ENCODE measurements at places on chromosomes 12 and 14.

DNA sequence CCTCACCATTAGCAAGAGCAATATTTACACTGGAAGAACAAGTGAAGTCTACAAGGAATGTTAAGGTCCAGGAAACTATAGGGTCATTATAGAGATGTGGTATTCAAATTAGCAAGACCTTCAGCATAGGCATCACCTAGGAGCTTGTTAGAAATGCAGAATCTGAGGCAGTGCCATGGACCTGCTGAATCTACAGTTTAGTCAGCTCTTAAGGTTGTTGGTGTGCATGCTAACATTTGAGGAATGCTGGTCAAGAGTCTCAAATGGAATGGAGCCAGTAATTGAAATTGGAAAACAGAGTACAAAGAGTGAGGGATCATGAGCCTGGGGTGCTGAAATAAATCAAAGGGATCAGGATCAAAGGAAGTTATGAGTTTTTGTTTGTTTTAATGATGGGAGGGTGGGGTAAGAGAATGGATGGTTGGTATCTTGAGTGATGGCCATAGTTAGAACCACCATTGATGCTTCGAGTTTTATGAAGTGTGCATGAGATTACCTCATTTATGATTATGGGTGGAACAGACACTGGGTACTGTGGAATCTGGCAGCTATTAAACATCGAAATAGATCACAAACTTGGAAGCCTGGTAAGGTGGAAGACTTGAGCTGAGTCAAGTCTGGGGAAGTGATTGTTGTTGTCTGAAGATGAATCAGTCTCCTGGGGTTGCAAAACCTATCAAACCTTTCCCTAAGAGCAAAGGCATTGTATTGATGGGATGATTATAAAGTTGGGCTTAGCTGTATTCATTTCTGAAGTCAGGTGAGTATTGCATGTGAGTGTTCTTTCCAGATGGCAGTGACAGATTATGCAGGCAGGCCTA is 323.3 kb upstream of the E2F7 start:
- DNase-seq = no peak

GRCh38 chr12:88764781-88765480 is 184.7 kb upstream of the KITLG start:
- DNase-seq = no peak

DNA sequence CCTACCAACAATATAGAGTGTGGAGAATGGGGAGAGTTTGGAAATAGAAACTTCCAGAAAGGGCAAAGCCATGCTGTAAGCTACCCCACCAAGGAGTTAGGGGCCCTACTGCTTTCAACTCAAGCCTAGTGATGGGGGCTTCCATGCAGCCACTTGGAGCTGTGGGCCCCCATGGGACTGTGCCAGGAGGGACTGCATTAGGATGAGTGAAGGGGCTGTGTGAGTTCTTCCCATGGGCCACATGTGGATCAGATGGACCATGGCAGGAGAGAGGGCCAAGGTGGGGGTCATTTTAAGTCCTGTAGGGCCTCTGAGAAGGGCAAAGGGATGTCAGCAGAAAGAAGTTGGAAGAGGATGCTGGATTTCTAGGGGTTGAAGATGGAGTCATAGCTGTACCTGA is 23.1 kb upstream of the CIPC start:
- DNase-seq = no peak

DNA sequence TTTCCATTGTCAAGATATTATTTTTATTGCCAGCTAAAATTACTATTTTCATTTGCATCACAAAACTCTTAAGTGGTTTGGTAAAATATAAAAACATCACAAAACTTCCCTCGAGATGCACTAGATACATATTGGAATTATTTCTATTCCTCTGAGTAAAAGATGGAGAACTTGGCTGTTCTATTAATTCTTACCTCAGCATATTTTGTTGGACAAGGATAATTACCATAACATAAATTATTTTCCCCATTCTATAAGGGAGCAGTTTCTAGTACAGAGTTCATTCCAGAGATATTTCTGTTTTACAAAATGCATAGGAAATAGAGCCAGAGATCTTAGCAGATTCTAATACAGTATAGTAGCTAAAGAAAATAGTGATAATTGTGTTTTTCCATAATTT is 42.6 kb upstream of the PTHLH start:
- DNase-seq = no peak

GRCh38 chr12:101785671-101786070 is 45.1 kb downstream of the GNPTAB start:
- DNase-seq = no peak

- no peak for DNase-seq
Measured at GRCh38 chr14:75433631-75434071, 5.8 kb downstream of the JDP2 start.

DNA sequence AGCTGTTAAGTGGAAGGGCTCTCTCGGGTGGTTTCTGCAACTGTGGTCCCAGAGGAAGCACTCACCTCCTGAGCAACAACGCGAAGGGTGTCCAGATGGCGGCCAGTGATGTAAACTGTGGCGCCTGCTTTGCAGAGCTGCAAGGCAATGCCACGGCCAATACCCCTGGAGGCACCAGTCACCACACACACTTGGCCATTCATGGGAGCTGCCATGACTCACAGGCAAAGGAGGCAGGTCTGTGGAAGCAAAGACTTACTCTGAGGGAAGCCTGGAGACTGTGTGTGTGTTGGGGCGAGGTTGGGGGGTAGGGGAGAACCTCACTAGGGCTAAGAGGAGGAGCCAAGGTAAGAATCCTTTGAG is 707 bp downstream of the DHRS1 start:
- DNase-seq = no peak

- no peak for DNase-seq
Measured at GRCh38 chr14:61080591-61081010, 99.6 kb downstream of the SLC38A6 start.

DNA sequence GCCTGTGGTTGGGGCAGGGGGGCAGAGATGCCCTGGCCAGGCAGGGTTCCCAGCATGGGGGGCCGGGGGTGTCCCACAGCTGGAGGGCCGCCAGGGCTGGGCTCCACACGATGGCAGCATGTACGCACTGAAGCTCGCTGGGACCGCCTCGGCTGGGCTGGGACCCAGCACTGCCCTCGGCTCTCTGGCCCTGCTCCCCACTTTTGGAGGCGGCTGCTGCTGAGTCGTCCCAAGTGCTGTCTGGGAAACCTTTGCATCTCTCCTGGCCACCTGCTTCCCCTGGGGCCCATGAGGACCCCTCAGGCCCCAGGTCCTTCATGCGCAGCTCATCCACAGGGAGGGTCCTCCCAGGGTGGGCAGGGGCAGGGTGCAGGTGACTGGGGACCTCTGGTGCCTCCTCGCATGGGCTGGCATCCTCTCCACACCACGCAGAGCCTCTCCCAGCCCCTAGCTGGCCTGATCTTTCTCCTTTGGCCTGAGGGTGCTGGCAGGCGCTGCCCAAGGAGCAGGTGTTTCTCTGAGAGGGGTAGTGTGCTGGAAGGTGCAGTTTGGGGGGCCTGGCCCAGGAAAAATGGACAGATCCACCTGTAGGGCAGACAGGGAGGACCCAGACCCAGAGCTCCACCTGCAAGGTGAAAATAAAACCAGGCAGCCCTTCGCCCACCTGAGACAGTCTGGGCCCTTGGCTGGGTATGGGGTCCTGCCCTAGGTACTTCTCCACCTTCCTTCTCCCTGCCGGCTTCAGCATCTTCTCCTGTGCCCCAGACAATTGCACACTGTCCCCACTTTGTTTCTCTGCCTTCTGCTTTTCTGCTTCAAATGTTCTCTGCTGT is 46.9 kb downstream of the DLK1 start:
- DNase-seq = no peak

- no peak for DNase-seq
Measured at GRCh38 chr12:2833327-2833726, 1.5 kb downstream of the NRIP2 start.

DNA sequence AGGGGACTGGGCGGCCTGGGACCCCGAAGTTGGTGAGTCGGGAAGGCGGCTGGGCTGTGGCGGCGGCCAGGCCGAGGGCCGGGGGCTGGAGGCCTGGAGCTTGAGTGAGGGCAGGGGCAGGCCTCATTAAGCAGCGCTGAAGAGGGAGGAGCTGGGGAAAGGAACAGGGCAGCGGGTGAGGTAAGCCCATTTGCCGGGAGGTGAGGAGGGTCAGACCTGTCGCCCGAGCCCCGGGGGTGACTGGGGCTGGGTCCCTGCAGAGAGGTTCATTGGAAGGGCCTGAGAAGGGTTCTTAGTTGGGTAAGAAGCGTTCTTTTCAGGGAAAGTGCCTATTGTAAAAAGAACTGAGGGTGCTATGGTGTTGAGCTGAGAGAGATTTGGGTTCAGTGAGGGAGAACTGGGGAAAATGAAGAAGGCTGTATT is 441 bp downstream of the RAB5B start:
- peak; percentile 26 for DNase-seq

DNA sequence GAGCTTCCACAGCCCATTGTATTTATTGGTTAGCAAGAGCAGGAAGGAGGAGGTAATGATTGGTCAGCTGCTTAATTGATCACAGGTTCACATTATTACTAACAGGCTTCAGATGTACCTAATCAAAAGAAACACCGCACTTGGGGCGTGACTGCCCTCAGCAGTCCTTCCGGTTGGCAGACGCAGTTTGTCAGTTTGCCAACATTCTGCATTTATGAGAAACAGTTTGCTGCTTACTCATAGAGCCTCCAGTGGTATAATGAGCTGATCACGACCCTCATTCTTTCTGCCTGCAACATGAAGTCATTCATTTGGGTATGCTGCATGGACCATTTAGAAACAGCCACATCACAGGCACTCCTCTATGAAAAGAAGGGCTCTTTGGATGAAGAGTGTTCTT is 42.5 kb upstream of the PPM1H start:
- DNase-seq = no peak

DNA sequence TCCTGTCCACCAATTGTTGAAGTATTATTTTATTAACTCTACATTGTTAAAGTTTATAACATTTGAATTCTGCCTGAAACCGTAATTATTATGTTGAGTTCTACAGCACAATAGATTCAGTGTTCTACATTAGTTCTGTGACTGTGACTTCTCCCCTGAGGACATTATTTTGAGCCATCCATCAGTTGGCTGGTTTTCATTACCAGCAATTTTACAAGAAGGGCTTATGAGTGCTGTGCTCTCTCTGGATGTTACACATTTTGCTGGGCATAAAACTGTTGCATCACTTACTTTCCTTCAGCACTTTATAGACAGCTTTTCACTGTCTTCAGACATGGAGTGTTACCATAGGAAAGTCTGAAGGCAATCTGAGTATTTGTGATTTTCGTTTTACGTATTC is 118.2 kb upstream of the KITLG start:
- no peak for DNase-seq

DNA sequence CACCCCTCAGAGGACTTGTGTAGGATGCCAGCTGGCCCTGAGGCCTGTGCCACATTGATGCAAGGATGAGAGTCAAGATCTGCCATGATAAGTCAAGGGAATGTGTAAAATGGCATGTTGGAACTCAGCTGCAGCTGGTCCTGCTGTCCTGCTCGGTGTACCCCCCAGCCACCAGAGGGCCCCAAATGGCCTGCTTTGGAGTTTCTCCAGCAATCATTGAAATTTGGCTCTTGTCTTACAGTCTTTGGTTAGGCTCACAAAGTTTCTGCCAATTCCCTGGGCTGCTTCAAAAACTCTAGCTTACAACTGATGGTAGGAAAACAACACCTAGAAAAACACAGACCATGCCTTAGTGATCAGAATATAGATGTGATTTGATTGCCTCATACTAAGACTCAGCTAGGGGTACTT is 76.8 kb downstream of the HSD17B6 start:
- peak; percentile 29 for DNase-seq

- no peak for DNase-seq
Measured at GRCh38 chr12:104802208-104802607, 155.9 kb downstream of the SLC41A2 start.

GRCh38 chr12:104454997-104455396 is 1.8 kb upstream of the CHST11 start:
- DNase-seq = no peak

DNA sequence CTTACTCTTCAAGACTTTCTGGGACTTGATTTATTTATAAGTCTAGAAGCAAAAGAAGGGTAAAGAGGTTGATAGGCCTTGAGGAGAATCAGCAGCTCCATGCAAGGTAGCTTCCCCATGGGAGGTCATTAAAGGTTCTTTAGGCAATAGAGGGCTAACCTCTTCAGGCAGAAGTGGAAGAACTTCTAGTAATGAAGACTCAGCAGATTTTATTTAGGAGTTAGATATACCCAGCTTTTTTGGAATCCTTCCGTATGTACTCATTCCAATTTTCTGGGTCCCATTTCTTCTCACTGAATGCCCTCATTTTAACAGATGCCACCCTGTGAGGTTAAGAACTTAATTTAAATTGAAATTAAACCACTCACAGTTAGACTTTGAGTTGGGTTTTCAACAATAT is 565.6 kb downstream of the LRFN5 start:
- no peak for DNase-seq

DNA sequence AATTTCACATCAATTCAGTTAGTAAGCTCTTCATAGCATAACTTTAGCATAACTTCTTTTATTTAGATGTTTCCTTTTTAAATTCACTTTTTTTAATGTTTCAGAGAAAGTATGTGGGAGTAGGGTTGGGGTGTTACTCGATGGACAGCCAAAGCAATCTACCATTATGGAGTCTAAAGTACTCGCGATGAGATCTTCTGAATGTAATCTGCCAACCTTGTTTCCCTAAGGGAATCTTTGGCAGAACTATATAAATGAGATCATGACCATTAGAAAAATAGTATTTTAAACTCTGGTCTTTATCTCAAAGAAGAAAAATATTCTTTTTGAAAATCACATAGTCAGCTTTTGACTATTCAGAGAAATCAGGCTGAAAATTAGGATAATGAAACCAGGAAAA is 103.9 kb downstream of the BBS10 start:
- no peak for DNase-seq

- no peak for DNase-seq
Measured at GRCh38 chr12:27873010-27873409, 93.0 kb upstream of the MANSC4 start.

GRCh38 chr12:6643569-6644256 is 3.5 kb downstream of the ACRBP start:
- no peak for DNase-seq

GRCh38 chr12:24378548-24379407 is 429.3 kb upstream of the SOX5 start:
- no peak for DNase-seq

DNA sequence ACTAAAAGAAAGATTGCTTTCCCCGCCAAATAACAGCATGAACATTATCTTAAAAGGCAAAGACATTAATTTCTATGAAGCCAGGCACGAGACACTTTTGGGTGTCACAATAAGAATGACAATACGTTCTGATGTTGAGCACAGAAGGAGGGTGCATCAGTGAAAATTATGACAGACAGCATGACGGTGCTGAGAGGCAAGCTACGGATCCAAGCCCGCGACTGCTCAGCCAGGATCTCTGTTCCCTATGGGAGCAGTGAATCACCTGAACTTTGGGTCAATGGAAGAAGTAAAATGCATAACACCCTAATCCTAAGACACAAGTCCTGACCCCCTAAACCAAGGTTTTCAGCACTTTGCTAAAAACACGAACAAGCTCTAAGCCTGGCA is 51.7 kb downstream of the SLC25A47 start:
- DNase-seq = no peak

DNA sequence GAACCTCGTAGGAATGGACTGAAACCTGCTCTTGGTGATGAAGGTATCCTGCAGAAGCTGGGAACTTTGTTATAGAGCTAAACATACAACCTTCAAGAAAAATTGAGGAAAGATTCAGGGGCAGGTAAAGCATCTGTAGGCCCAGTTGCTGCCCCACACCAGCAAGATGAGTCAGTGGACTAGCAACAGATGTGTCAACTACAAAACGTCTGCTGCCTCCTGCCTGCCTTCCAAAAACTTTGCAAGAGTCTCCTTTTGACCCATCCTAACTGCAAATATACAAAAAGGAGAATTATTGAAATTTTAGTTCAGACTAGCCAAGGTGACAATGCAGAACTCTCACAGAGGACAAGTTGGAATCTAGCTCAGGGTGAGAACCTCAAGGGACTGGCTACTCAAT is 60.9 kb upstream of the TMTC1 start:
- no peak for DNase-seq

GRCh38 chr12:112179341-112179740 is 54.0 kb downstream of the TRAFD1 start:
- no peak for DNase-seq

Measured in activated naive CD4-positive, alpha-beta T cell treated with anti-CD3 and anti-CD28 coated beads, Interleukin-2, amount 50 U/mL, for 16 hours (primary cell).